ENCODE measurements at places on chromosomes 3 and 15.

DNA sequence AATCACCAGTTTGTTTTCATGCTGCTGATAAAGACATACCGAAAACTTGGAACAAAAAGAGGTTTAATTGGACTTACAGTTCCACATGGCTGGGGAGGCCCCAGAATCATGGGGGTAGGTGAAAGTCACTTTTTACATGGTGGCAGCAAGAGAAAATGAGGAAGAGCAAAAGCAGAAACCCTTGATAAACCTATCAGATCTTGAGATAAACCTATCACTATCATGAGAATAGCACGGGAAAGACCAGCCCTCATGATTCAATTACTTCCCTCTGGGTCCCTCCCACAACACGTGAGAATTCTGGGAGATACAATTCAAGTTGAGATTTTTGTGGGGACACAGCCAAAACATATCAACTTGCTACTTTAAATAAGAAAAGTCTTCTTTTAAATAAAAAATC, 28.9 kb downstream of the CD200R1L start:
- no peak for DNase-seq

- no peak for DNase-seq
Measured at GRCh38 chr3:59257506-59257905, 207.7 kb upstream of the CFAP20DC start.

GRCh38 chr3:167814441-167814951, 79.0 kb downstream of the SERPINI1 start:
- no peak for DNase-seq

GRCh38 chr15:68106656-68107055, 52.5 kb downstream of the PIAS1 start:
- DNase-seq = no peak

- DNase-seq = no peak
Measured at GRCh38 chr3:187015903-187016638, 85.7 kb downstream of the ST6GAL1 start.

DNA sequence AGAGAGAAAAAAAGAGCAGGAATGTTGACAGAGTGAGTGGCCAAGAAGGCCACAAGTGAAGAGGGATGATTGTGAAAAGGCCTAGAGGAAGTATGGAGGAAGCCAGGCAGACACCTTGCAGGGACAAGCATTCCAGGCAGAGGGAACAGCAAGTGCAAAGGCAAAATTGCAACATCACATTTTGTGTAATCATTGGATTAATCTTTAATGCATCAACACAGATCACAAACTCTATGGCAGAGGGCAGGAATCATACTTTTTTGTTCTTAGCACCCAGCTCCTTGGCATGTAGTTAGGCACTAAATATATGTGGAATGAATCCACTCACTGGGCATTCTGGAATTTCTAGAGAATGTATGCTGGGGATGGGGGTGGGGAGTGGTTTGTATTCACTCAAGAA, 312.1 kb upstream of the PROK2 start:
- DNase-seq = no peak

DNA sequence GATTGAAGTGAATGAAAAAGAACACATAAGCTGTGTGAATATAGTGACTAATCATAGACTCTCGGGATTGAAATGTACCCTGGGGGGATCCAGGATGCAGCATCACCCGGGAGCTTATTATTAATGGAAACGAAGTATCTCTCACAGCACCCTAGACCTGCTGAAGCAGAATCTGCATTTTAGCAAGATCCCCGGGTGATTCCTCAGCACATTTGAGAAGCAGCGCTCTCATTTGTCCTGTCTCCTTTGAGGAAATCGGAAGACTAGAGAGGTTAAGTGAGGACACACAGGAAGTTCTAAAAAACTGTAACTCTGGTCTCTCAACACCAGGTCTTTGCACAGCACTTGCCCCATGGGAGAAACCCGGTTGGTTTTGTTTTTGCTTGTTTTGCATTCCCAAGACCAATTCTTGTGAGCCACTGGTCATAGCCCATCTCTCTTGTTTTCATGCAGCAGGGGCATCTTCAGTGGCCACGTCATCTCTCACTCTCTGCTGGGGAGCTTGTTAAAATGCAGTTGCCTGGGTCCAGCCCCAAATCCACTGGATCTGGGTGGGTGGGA, 30.2 kb downstream of the ZNF710 start:
- DNase-seq = no peak

GRCh38 chr15:58440922-58441321, 9.1 kb downstream of the LIPC start:
- DNase-seq = no peak

DNA sequence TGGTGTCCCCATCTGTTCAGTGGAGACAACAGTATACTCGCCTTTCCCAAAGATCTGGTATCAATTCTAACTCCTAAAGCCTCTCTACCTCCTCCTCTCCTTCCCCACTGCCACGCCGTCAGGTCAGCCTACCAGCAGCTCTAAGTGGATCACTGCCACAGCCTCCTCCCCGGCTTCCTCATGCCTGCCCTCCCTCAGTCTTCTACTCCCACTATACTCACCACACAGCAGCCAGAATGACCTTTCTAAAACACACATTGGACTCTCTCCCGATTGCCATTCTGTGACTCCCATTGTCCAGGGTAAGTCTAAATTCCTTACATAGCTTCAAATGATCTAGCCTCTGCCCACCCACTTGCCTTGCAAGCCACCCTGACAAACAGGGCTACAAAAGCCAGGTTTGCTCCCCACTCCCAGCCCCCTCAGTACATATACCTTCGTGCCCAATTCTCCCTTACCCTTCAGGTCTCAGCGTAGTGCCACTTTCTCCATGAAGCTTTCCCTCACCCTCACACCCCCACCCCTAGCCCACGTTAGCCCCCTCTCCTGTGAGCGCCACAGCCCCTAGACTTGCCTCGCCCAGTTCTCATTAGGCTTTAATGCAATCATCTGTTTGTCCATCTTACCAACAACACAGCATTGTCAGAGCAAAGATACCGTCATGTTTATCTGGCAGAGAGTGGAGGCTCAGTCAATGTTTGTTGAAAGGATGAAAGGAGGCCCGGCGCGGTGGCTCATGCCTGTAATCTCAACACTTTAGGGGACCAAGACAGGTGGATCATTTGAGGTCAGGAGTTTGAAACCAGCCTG, 9.5 kb upstream of the SEMA7A start:
- no peak for DNase-seq

DNA sequence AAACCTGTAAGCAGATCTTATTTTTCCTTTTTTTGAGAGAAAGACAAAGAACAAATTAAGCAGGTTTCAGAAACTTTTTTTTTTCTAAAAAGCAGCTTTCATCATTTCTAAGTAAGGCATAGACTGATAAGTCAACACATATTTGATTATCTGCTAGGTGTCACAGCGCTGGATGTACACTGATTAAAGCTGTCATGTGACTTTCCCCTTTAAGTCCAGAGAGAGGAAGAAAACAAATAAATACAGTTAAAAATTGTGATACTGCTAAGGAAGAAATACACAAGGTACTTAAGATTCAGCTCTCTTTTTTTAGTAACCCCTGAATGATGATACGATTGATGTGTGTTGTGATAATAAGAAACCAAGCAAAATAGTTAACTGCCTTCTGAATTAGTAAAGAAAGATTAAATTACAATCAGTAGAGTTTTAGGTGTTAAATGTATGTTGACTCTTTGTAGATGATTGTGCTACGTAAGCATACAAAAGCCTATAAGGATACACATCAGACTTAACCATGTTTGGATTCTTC, 2.8 kb downstream of the GLCE start:
- DNase-seq = no peak

GRCh38 chr3:20648921-20649381, 462.9 kb upstream of the SGO1 start:
- DNase-seq = no peak

GRCh38 chr3:9137676-9138075, 111.8 kb downstream of the SRGAP3 start:
- no peak for DNase-seq

DNA sequence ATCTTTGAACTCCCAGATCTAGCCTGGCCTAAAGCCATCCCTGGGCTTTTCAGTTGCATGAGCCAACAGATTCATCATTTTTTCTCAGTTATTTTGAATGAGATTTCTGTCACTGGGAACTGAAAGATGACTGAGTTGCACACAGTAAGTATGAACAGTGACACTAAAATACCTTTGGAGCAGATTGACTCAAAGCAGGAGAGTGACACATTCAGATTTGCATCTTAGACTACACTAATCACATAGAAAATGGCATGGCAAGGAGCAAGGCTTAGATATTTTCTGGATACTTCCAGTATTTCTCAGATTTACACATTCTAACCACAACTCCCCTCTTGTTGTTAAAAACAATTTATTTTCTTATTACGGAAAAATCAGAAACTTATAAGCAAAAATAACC, 32.8 kb downstream of the SEC62 start:
- no peak for DNase-seq

GRCh38 chr15:76495487-76495886, 158.9 kb downstream of the ISL2 start:
- no peak for DNase-seq

DNA sequence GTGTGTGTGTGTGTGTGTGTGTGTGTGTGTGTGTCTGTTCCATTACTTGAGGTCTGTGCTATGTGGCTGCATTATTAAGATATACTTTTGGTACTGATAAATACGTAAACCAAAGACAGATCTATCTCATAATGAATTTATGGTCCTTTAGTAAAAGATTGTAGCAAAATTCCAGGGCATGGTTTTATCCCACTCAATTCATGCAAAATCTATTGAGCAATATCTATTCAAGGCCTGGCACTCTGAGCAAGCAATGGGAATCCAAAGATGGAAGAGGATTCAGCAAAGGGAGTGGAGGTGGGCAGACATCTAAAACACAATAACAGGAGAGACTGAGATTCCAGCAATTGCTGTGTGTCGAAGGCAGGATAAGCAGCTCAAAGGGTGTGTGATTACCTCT, 86.8 kb downstream of the RFTN1 start:
- DNase-seq = no peak

- DNase-seq = no peak
Measured at GRCh38 chr3:172282850-172283249, 165.4 kb downstream of the GHSR start.

- no peak for DNase-seq
Measured at GRCh38 chr3:57958642-57959422, 49.4 kb upstream of the FLNB start.

GRCh38 chr3:69051756-69052471, at the start of gene TMF1:
TSS of gene TMF1 (minus strand) at chr3:69052333. CDS start at chr3:69052086, 247 bp downstream.
- no peak for DNase-seq

DNA sequence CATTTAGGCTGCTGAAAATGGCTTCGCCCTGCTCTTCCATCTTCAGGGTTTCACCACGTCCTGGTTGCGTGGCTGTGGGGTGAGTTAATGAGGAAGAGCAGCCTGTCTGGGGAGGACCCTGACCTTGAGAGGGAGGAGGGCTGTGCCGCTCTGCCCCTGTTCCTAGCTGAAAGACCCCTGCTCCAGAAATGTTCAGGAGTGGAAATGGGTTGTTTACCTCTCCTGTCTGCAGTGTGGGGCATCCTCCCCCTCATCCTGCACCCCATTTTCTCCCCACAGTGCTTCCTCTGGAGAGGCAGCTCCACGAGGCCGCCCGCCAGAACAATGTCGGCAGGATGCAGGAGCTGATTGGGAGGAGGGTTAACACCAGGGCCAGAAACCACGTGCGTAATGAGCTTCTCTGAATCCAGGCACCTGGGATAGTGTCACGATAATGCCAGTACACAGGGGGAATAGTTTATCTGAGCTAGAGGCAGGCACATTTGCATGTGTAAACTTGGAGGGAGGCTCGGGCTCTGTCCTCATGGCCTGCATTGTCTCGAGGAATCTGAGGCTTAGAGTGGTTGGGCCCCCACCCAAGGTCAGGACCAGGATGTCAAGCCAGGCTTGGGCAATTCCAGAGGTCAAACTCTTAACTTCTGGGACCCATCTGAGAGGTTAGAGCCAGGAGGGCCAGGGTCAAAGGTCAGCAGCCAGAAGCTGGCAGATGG, 4.0 kb downstream of the ANKDD1A start:
- no peak for DNase-seq

DNA sequence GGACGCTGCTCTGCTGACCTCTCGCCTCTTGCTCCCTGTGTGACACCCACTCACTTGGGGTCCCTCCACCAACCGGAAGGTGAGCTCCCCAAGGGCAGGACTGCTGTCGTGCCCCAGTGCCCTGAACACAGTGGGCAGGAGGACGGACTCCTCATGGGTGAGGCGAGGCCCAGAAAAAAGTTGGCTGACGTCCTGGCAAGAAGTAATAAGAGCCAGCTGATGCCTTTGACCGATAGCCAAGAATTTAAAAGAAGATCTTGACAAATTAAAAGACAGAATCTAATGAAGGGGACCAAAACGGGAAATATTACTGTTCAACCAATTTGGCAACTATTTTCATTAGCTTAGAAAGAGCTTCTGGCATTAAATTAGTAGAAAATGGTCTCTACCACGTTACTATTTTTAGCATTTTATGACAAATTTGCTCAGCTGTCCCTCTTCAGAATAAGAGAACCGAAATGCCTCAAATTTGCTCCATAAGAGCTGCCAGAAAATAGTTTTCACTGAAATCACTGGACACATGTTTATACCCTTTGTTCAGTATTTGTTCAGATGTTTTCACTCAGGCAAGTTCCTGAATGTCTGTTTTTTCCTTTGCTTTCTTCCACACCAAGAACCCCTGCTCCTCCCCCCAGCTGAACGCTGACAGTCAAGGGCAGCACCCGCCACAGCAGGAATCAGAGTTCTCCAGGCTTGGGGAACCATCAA, 60.5 kb downstream of the XXYLT1 start:
- no peak for DNase-seq

Data from NCI-H187 treated with DMSO at 0.1 percent for 48 hours (cell line).